ENCODE measurements at places on chromosomes 1 and 21.

DNA sequence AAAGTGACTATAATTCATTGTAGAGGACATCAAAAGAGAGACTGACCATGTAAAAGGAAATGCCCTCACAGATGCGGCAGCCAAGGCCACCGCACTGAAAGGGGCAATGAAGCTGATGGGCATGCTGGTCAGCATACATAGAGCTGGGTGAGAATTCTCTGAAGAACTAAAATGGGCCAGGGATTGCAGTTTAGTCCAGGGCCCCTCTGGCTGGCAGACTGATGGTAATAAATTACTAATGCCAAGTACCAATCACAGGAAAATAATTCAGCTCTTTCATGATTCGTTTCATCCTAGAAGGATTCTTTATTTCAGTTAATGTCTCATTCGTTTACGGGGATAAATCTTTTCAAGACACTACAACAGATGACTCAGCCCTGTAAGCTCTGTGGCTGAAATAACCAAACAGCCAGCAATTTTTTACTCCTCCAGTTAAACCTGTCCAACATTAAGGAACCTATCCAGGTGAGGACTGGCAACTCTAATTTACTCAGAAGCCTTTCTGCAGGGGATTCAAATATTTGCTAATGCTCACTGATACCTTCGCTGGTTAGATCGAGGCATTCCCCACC lies 56.9 kb upstream of the MAP1LC3C start:
- DNase-seq, result no peak

- DNase-seq, result no peak
Measured at GRCh38 chr1:1569341-1569740, 5.3 kb downstream of the SSU72 start.

- DNase-seq, result no peak
Measured at GRCh38 chr21:41953831-41954653, at the start of gene C2CD2. Gene C2CD2 (minus strand): TSS chr21:41954018. CDS start chr21:41953648, 370 bp downstream.

- DNase-seq, result no peak
Measured at GRCh38 chr1:76250271-76250670, 175.7 kb downstream of the ST6GALNAC3 start.

DNA sequence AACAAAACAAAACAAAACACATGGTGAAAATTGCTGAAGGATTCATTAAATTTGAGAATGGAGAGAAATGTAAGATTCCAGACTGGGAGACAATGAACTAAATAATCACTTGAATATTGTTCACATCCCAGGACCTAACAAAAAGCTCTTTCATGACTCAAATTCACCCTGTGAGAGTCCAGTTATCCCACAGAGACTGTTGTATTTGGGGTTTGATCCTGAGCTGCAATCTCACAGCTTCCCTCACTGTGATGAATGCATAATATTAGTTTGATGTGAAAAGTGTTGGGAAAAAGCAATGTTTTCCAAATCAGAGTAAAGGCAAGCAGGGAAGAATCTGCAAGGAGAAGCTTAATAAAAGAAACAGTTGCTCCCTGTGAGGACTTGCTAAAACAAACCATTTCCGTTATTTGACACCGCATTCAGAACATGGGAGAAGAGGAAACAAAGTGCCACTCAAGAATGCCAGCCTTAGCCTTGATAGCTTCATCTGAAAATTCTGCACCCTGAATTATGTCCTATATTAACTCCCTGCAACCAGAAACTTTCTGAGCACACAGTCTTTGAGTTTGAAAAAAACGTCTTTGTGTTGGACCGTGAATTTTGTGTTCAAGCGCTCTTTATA lies 208.8 kb downstream of the DAB1 start:
- no peak for DNase-seq

DNA sequence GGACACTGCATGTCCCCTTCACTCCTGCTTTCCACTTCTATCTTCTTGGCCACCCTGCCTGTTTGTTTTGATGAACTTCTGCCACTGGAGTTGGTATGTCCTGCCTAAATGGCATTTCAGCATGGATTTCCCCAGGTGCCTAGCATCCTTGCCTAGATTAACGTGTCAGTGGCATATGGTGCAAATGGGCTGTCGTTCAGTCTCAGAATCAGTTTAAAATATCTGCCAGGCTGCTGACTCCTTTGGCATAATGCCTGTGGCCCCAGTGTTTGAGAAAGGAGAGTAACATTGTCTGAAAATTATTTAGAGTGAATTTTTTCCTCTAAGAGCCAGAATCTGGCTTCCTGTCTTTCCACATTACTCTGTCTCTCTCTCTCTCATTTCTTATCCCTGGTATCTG lies 64.9 kb upstream of the BARHL2 start:
- DNase-seq, result no peak

GRCh38 chr1:170790175-170790574 lies 126.2 kb downstream of the PRRX1 start:
- DNase-seq, result no peak

GRCh38 chr1:6477039-6477820 lies 11.3 kb upstream of the TNFRSF25 start:
- DNase-seq, result no peak

GRCh38 chr21:45347712-45348499 lies 57.1 kb upstream of the COL18A1 start:
- DNase-seq, result no peak

GRCh38 chr21:33655588-33656221 lies 13.4 kb downstream of the ITSN1 start:
- no peak for DNase-seq

DNA sequence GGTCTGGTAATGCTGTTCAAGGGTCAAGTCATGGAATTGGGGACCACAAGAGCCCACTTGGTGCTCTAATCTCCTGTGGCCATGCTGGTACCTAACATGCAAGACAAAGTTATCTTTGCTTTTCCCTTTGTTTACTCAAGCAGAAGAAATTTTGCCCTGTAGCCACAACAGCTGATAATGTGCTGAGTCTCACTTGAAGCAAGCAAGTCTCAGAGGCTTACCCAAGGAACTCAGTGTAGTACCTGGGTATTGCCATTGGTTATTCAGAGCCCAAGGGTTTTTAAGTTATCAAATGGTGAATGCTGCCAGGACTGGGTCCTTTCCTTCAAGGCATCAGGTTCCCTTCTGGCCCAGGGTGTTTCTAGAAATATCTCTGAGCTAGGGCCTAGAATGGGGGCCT lies 198.9 kb upstream of the RNPC3 start:
- DNase-seq, result no peak

DNA sequence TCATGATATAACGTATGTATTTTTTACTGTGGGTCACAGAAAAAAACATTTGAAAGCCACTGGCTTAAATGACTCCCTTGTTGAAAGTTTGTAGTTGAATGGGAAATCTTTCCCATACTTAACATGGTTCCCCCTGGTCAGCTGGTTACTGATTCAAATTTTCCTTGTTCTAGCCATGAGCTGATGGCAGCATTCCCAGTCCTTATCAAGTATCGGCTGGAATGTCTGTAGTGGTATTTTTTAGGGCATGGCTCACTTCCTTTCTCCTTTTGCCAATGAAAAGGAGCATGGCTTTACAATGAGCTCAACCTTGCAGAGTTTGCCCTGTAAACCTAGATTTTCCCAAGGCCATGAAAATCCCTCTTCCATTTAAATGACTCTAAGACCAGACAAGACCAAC lies 55.7 kb downstream of the GIPC2 start:
- DNase-seq, result no peak

Data from CD4-positive, alpha-beta T cell treated with Interleukin-4 for 4 hours (primary cell).